ENCODE measurements at places on chromosomes 16 and 17.
A peak's percentile ranks its signal among the peaks of the same experiment; 100 is the strongest.

- DNase-seq, result no peak
Observed at GRCh38 chr16:87028481-87029320, 288.5 kb downstream of the C16orf95 start.

DNA sequence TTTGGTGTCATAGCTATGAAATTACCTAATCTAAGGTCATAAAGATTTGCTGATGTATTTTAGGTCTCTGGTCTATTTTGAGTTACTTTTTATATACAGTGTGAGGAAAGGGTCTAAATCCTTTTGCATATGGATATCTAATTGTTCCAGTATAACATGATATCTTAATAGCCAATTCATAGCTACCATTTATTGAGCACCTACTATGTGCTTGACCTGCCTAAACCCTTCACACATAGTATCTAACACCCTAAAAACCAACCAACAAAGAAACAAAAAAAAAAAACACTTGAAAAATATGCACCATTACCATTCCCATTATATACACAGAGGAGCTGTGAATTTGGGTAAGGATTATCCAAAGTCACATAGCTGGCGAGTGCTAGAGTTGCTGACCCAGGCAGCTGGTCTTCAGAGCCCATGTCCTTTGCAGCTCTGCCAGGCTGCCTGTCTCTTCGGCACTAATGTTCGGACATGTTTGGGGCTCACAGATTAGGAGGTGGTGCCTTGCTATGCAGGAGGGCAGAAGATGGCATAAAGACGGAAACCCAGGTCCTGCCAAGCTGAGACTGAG, 48.8 kb upstream of the MTSS2 start:
- DNase-seq, result no peak

DNA sequence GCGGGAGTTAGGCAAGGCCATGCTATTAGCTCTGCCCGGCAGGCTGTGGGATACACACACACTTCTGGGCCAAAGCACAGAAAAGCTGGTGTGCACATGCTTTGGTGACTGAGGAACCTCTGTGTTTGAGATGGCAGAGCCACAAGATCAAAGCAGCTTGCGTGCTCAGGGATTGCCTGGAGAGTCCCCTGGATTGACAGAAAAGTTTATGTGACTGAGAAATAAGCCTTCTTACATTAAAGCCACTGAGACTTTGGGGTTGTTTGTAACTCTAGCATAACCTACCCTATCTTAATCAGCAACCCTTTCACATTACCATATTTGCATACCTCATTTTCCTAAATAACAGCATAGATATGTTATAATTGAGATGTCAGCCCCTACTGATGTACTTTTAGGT, 69.3 kb downstream of the MYO1D start:
- DNase-seq, result no peak

DNA sequence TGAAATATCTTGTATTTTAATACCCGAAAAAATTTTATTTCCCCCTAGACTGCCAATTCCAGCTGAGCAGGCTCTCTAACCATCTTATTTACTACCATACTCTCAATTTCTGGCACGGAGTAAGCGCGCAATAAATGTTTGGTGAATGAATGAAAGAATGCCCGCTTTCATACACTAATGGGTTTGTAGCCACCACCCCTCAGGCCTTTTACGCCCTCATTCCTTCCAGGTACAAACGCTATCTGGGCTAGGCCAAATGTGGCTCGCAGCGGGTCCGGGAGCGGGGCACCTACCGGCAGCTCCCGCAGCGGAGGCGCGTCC, 536 bp upstream of the PLD2 start:
- DNase-seq, result no peak

DNA sequence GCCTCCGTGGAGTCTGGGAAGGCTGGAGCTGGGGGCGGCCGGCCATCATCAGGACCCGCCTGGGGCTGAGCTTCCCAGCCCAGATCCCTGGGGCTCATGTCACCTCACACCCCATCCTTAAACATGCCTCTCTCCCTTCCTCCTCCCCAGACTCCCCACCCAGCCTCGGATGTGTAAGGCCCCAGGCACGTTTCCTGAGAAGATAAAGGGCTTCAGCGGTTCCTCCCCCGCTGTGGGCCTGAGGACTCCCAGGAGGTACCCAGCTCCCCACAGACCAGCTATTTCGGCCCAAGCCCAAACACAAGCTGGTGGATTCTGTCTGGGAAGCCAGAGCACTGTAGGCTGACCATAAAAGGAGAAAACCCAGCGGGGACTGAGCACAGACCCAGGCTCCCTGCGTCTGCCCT, 49.2 kb downstream of the MYH11 start:
- DNase-seq, result no peak

DNA sequence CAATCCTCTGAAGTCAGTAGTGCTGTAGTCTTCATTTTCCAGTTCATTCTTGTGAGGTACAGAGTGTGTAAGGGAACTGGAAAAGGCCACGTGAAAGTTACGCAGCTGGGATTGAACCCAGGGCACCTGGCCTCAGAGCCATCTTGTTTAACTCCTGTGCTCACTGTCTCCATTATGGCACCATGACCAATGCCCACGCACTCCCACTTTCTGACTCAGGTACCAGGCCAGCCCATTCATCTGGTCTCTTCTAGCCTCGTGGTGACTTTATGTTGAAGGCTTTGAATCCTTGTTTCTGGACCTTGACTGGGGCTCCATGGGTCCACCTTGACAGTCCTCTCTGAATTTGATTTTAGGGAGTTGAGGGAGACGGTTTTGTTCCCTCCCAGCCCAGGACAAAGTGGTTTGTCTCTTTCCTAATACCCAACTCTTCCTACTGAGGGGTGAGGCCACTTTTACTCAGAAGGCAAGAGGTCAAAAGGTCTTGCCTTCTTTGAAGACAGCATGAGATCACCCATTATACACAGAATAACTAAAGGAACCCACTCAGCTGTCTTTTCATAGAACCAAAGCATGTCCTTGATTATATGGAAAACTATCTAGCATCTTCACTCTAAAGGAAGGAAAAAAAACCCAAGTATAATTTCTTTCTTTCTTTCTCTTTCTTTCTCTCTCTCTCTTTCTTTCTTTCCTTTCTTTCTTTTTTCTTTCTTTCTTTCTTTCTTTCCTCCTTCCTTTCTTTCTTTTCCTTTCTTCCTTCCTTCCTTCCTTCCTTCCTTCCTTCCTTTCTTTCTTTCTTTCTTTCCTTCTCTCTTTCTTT, 50.0 kb downstream of the OTOA start:
- DNase-seq, result no peak

GRCh38 chr16:2973093-2973492, 3.9 kb downstream of the PAQR4 start:
- peak; percentile 22 for DNase-seq

DNA sequence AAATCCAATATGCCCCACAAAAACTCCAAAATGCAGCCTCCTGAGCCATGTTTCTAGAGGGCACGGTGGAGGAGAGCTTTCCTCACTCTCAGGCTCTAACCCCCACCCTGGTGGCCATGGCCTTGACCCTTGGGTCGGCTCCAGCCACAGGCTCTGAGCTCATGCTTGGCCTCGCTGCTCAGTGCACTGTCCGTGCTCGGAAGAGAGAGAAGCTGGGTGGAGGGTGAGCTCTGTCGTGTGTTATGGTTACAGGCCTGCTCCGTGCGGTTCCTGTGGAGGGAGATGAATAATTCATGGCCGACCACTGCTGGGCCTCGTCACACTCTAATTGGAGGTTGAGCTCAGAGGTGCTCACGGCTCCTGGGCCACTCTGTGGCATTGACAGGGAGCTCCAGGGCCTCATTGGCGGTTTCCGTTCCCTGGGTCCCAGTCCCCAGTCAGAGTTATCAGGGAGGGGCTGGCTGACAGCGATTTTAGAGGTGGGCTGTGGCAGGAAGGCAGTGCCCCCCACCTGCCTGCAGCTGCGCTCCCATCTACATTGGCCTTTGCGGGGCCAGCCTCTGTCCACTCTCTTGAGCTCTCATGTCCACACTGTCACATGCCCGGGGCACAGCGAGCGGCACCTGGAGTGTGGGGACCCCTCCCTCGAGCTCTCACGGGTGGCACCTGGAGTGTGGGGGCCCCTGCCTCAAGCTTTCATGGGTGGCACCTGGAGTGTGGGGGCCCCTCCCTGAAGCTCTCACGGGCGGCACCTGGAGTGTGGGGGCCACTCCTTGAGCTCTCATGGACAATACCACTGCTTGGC, 24.9 kb downstream of the ACSF3 start:
- no peak for DNase-seq

DNA sequence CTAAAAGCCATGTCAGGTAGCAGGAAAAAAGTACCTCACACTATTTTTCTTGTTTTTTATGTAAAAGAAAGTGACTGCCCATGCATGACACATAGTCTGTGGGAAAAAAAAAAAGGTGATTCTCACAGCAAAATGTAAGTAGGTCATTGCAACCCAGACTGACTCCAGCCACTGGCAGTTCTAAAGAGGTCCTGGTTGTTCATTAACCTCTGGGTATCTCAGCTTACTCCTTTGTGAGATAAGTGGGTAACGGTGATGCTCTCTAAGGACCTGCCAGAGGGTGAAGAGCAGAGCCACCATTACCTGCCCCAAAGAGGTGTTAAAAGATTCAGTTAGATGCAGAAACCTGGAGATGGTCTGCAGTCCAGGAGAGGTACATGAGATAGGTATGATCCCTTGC, 531.9 kb downstream of the GRIN2A start:
- DNase-seq, result no peak
